ENCODE measurements at places on chromosomes 7 and 10. TPM values are rescaled to one million over a fixed set of nuclear protein-coding genes. Genes with fewer than 3 reads are reported as not detected.
A peak's percentile ranks its signal among the peaks of the same experiment; 100 is the strongest.

DNA sequence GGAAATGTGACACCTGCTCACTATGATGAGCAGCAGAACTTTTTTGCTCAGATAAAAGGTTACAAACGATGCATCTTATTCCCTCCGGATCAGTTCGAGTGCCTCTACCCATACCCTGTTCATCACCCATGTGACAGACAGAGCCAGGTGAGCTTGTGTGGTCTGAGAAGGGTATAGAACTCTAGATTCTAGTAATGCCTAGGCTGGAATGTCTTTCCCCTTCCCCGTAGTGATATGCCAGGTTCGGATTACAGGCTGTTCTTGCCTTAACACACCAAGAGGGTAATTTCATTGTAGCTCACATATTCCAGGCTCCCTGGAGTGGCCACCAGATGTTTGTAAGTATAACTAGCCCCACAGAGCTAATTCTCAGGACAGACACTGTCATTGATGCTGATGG is 9.2 kb downstream of the HIF1AN start:
- DNase-seq = no peak

- peak; percentile 45 for DNase-seq
These were observed at the start of gene SEC31B for GRCh38 chr10:100519311-100520051. TSS of gene SEC31B (minus strand) at chr10:100519861. CDS start at chr10:100516952, 2,909 bp downstream.

- no peak for DNase-seq
These were observed 15.4 kb downstream of the SP4 start for GRCh38 chr7:21443149-21443841.

DNA sequence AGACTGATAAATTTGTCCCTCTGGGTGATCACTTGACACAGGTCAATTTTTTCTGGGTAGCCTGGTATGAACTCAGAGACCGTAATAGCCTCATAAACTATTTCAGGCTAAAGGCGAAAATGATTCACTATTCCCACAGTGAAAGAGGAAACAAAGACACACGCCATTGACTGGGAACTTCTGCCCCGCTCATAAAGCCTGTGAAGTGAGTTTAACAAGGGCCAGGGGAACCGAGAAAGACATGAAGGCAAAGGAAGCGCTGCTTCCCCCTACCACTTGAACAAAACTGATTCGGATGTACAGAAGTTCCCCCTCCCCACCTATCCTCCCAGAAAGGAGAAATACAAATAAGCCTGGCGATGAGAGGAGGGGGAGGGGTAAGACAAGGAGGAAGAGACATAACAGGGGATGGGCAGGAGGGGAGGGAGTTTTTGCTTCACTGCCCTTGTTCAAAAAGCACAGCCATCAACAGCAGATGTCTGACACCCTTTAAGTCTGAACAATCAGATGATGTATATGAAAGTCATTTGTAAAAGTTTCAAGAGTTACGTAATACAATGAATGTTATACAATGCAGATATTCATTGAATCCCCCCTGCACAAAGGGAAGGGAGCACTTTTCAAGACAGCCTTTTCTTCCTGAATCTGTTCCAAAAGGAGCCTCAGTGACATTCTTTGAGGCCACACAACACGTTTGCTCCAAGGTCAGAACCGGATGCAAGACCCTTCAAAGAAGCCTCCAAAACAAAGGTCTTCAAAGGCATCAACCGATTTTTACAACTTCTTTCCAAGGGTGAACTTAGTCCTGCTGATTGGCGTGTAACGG is 734 bp downstream of the ABCB4 start:
- no peak for DNase-seq

DNA sequence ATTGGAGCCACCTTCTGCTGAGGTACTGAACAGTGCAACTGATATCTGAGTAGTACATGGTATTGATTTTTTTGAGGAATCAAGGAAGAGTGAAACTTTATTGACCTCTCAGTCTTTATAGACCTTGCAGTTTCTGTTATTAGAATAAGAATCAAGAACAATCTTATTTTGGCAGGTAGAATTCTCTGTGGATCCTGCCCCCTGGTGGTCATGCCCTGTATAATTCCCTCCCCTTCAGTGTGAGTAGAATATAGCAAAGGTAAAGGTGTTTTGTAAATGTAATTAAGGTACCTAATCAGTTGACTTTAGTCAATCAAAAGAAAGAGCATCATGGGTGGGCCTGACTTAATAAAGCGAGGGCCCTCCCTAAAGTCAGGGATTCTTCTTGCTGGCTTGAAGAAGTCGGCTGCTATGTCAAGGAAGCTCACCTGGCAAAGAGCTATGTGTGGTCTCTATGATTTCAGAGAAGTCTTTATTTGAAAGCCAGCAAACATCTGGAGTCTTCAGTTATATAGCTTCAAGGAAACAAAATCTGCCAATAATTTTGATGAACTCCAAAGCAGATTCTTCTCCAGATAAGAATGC is 142.8 kb downstream of the LSM5 start:
- no peak for DNase-seq

DNA sequence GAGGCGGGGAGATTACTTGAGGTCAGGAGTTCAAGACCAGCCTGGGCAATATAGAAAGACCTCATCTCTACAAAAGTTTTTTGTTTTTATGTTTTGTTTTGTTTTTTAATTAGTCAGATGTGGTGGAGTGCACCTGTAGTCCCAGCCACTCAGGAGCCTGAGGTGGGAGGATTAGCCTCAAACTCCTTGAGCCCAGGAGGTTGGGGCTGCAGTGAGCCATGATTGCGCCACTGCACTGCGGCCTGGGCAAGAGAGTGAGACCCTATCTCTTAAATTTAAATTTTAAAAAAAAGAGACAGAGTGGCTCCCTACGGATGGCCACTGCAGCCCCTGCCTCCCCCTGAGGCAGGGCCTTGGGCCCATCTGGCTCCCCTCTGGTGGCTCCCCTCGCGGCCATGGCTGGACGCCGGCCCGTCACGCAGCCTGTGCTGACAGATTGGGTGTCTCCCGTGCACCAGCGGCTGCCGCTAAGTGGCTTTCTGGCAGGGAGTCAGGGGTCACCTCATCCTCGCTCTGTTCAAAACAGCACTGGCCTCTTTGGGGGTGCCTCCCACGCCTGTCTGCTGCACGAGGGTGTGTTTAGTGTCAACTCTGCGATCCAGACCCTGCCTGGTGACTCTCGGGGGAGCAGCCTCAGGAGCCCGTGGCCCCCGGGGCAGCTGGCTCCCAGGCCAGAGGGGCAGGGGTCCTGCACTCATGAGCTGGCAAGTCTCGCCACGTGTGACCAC is 44.4 kb upstream of the ELN start:
- DNase-seq = no peak

DNA sequence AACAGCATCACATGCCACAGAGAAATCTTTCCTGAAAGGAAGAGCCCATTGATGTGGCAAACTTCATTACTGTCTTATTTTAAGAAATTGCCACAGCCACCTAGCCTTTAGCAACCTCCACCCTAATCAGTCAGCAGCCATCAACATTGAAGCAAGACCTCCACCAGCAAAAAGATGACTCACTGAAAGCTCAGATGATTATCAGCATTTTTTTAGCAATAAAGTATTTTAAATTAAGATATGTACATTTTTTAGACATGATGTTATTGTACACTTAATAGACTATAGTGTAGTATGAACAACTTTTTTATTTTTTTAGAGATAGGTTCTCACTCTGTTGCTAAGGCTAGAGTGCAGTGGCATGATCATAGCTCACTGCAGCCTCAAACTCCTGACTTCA is 14.8 kb downstream of the STEAP1B start:
- no peak for DNase-seq

DNA sequence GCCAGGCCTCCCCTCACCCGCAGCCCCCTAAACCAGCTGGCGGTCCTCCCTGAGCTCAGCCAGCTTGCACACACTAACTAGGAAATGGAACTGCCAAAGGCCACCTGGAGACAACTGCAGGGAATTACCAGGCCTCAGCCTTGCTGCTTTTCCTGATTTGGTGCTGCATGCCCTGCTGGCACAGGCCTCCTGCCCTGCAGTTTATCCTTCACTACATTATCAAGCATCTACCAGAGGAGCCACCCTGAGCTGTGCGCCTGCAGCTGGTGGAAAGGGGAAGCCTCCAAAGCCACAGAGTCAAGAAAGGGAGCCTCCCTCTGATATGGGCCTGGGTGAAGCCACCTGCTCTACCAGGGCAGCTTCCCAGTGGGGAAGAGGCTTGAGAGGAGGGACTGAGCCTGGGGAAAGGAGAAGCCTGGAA is 139.8 kb downstream of the GRID1 start:
- DNase-seq = peak; percentile 69

DNA sequence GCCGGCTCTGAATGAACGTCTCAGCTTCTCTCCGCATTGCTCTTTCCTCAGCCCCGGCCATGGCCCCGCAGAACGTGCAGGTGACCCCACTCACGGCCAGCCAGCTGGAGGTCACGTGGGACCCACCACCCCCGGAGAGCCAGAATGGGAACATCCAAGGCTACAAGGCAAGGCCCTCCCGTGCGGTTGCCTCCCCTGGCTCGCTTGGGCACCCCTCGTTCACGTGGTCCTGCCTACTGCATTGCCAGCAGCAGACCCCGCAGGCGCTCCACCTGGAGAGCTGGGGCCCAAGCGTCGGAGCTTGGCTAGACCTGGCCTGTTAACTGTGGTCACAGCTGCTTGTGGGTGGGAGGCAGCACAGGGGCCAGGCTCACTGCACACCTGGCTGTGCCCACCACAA is 476.3 kb upstream of the FOXK1 start:
- no peak for DNase-seq

- no peak for DNase-seq
These were observed 57.8 kb upstream of the PDCD4 start for GRCh38 chr10:110813743-110814472.

GRCh38 chr10:102102421-102102820 is 17.7 kb downstream of the LDB1 start:
- DNase-seq = no peak

DNA sequence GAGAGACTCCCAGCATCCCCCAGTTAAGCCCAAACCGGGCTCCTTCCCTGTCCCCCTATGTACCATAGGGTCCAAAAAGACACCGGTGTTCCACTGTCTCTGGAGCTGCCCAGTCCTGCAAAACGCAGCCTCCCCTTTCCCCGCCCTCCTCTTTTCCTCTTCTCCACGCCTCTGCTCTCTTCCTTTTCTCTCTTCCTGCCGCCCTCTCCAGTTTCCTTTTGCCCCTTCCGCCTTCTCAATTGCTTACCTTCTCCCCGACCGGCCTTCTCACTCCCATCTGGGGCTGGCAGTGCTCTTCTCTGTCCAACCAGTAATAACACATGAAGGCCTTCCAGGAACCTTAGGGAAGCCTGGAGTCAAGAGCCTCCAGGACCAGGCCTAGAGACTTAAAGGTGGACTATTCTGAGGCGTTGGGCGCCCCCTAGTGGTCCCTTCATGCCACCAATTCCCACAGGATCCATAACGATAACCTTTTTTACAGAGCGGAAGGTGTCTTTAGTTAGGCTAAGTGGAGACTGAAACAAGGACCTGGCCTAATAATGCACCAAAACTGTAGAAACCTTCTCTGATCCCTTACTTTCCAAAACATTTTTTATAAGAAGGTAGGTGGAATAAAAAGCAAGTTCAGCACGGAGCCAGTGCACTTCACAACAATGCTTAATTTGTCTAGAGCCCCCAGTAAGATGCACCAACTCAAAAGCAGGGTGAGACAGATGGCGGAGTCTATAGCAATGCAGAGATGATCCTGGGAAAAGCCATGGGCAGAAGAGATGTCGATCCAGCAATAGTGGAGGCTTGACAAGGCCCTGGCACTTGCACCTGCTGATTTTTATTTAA is 27.2 kb upstream of the MSRB2 start:
- DNase-seq = peak; percentile 84

DNA sequence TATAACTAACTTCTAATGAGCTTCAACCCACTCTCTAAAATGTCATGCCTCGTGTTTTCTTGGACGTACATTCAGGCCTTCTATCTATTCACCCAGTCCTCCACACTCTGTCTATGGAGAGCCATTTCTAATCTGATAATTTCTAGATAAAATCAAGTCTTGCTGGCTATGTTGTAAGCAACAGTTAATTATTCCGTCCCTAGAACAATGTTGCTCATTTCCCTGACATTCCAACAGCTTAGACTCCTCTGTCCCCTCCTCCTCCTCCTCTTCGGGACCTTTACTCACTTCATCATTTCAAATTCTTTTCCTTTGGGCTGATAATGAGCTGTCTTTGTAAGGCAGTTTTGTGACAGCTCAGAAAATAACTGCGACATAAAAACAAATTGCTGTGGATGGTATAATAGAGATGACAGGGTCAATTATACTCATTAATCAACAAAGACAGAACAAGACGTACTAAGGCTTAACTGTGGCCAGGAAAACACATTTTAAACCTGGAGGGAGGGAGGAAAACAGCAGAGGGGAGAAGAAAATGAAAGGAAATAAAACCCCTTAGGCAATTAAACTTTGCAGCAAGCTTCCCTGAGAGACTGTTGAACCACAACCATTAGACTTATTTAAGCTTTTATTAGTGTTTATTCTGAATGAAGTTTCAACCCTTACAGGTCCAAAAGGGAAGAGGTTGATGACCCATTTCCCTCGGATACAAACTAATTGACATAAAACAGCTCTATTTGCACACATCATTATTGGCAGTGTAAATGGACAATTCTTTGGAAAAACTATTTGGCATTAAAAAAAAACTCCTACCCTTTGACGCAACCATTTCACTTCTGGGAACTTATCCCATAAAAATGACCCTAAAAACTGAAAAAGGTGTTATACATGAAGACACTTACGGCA is 179.1 kb downstream of the SFMBT2 start:
- DNase-seq = no peak

DNA sequence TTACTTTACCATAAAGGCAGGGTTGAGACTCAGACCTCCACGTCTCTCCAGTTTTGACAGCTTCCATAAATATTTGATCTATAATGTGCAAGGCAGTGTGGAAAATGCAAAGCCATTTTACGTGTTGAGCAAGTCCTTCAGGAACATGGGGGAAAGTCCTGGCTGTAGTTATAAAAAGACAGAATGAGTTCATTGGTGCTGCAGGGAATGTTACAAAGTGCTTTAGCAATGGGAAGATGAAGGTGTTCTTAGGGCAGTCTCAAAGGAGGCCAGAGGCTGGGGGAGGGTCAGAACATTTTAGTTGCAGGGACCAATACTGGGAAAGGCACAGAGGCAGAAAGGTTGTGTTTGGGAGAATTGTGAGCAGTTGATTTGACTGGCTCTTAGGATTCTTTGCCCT is 27.9 kb downstream of the CNNM2 start:
- DNase-seq = no peak

ACHE gene
- 1.6 TPM for total RNA-seq

GATA3 gene
- total RNA-seq = 1.7 TPM

GPRIN2 gene
- 9.4 TPM for total RNA-seq

MYH16 gene
- total RNA-seq = not detected

CYP3A7 gene
- total RNA-seq = not detected

CLDN3 gene
- 249 TPM for total RNA-seq

MEIG1 gene
- total RNA-seq = not detected

HKDC1 gene
- 21.1 TPM for total RNA-seq

FMC1 gene
- total RNA-seq = 11.9 TPM

NUTM2E gene
- 0.56 TPM for total RNA-seq

IFIT1B gene
- total RNA-seq = not detected

All from thyroid gland (tissue), 4 donors.